ENCODE measurements at places on chromosomes 1 and 21.

- H3K4me3 ChIP-seq = no peak overlapping the region
- H3K27me3 ChIP-seq = no peaks in the 10 kb centered on the region
- peaks cover 13% of the 10 kb centered on the region for H3K36me3 ChIP-seq
- DNase-seq = no peak
Measured at GRCh38 chr1:196501760-196502428, 106.3 kb downstream of the KCNT2 start.

GRCh38 chr1:226711976-226712741 lies 26.9 kb downstream of the ITPKB start:
- H3K36me3 ChIP-seq = peaks cover 10% of the 10 kb centered on the region
- peaks cover 4% of the 10 kb centered on the region for H3K27me3 ChIP-seq
- no peak overlapping the region for H3K27ac ChIP-seq
- DNase-seq = no peak
- peaks cover 75% of the 10 kb centered on the region for H3K4me1 ChIP-seq
- H3K4me3 ChIP-seq = no peak overlapping the region

DNA sequence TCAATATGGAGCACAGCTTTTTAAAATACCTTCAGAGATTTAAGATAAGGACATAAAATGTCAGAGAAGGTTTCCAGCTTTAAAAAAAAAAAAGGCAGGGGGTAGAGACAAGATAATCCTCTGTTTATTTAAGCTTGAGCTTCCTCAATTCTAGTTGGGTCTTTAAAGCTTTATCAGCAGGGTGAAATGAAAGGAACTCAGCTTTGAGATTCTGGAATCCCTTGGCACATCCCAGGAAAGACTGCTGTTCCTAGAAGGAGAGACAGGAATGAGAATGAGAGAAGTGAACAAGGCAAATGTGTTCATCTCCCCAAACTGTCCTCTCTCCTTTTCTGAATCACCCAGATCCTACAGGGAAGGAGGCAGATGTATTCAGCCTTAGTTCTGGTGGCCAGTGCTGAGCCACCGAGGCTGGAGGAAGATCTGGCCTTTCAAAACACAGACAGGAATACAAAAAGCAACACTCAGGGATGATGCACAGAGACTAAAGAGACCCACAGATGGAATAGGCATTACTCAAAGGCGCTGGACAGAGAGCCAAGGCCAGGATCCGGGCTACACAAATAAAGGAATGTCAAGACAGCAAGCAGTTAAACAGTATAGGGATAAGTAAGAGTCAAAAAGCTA lies 385.8 kb upstream of the DUSP10 start:
- no peak overlapping the region for H3K4me3 ChIP-seq
- no peak for DNase-seq
- H3K36me3 ChIP-seq = no peaks in the 10 kb centered on the region
- no peak overlapping the region for H3K27ac ChIP-seq
- peaks cover 23% of the 10 kb centered on the region for H3K4me1 ChIP-seq

DNA sequence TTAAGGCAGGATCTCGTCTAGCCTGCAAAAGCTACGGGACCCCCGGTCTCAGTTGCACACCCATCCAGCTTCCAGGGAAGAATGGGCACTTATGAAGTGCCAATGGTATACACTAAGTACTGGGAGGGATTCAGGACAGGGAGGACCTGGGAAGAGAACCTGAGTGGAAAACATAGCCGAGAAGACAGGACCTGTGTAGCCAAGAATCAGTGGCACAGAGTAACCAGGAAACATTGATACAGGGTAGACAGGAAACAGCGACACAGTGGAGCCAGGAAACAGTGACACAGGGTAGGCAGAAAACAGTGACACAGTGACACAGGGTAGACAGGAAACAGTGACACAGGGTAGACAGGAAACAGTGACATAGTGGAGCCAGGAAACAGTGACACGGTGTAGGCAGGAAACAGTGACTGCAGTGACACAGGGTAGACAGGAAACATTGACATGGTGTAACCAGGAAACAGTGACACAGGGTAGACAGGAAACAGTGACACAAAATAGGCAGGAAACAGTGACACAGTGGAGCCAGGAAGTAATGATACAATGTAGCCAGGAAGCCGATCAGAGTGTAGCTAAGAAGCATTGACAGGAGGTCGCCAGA lies 138.0 kb upstream of the ARHGEF16 start:
- H3K4me1 ChIP-seq = peaks cover 70% of the 10 kb centered on the region
- no peak overlapping the region for H3K4me3 ChIP-seq
- H3K27ac ChIP-seq = no peak overlapping the region
- no peak for DNase-seq

GRCh38 chr1:2060072-2060471 lies 9.9 kb downstream of the PRKCZ start:
- H3K4me3 ChIP-seq = no peak overlapping the region
- no peak for DNase-seq
- H3K4me1 ChIP-seq = peaks cover 5% of the 10 kb centered on the region
- peaks cover 42% of the 10 kb centered on the region for H3K36me3 ChIP-seq

- peaks cover 2% of the 10 kb centered on the region for H3K27me3 ChIP-seq
- no peak overlapping the region for H3K27ac ChIP-seq
- no peaks in the 10 kb centered on the region for H3K4me1 ChIP-seq
- no peak for DNase-seq
- H3K36me3 ChIP-seq = no peaks in the 10 kb centered on the region
Measured at GRCh38 chr1:160580221-160580812, 1.0 kb upstream of the CD84 start.

DNA sequence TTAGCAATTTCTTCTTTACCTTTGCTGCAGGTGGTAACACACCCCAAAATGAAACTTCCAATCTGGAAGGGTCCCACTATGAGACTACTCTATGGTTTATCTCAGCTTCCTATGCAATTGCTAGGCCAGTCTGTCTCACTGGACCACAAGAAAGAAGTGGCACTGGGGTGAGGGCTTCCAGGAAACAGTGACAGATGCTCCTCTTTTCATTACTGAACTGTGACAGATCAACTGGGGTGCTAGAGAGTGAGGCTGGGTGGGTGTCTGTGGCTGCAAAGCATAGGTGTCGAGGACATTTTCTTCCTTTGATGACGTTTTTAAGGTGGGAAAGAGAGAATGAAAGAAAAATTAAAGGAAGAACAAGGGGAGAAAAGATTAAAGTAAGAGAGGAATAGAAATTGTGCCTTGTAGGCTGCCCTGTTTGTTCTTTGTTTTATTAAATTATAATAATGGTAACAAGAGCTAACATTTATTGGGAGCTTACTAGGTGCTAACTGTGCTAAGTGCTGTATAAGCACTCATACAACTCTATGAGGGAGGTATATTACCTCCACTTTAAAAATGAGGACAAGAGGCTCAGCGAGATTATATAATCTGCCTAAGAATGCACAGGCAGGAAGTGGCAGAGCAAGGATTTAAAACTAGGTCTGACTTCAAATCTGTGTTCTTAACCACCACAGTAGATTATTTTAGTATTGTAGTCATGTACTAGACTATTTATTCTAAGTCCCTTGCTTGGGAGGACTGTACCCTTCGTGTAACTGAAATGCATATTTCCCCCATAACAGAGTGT lies 27.8 kb upstream of the DMRTA2 start:
- no peaks in the 10 kb centered on the region for H3K4me1 ChIP-seq
- DNase-seq = no peak
- no peaks in the 10 kb centered on the region for H3K36me3 ChIP-seq
- H3K4me3 ChIP-seq = no peak overlapping the region
- no peak overlapping the region for H3K27ac ChIP-seq

DNA sequence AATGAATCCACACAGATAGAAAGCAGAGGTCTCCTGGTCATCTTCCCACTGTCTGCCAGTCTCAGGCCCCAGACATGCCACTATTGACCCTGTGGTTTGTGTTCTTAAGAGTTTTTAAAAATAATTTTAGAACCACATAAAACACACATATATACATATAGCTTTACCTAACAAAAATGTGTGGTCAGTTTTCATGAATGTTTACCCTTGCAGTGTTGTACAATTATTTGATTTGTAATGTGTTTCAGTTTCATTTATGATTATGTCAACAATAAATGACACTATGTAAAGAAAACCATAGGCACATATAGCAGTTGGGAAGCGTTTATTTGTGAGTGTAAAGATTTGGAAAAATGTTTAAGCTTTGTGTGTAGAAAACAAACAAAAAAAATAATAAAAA lies 17.1 kb downstream of the CHAF1B start:
- no peaks in the 10 kb centered on the region for H3K27me3 ChIP-seq
- no peak for DNase-seq
- no peaks in the 10 kb centered on the region for H3K4me1 ChIP-seq
- no peak overlapping the region for H3K4me3 ChIP-seq
- H3K36me3 ChIP-seq = peaks cover 61% of the 10 kb centered on the region
- no peak overlapping the region for H3K27ac ChIP-seq

DNA sequence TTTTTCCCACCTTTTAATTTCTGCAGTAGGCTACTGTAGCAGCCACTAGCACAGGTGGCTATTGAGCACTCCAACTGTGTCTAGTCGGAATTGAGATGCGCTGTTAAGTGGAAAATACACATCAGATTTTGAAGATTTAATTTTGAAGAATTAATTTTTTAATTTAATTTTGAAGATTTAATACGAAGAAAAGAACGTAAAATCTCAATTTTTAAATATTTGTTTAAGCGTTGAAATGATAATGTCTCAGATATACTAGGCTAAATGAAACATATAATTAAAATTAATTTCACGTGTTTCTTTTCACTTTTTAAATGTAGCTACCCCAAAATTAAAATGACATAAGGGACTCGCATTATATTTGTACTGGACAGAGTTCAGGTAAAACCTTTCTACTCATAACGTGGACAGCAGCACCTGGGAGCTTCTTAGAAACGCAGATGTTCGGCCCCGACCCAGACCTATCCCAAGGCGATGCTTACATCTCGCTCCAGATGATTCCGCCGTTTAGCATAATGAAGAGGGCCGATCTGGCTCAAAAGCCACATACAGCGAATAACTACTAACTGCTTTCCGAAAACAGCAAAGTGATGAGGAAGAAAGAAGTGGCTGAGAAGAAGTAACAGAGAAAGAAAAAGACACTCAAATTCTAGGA lies 717 bp downstream of the CRYZL1 start:
- peaks cover 25% of the 10 kb centered on the region for H3K4me1 ChIP-seq
- DNase-seq = no peak

- peaks cover 5% of the 10 kb centered on the region for H3K36me3 ChIP-seq
- H3K4me3 ChIP-seq = no peak overlapping the region
- peaks cover 57% of the 10 kb centered on the region for H3K4me1 ChIP-seq
- H3K27me3 ChIP-seq = peaks cover 46% of the 10 kb centered on the region
- H3K27ac ChIP-seq = peak overlapping the region; percentile 85
Measured at GRCh38 chr1:156815307-156815826, 1.3 kb downstream of the SH2D2A start.

DNA sequence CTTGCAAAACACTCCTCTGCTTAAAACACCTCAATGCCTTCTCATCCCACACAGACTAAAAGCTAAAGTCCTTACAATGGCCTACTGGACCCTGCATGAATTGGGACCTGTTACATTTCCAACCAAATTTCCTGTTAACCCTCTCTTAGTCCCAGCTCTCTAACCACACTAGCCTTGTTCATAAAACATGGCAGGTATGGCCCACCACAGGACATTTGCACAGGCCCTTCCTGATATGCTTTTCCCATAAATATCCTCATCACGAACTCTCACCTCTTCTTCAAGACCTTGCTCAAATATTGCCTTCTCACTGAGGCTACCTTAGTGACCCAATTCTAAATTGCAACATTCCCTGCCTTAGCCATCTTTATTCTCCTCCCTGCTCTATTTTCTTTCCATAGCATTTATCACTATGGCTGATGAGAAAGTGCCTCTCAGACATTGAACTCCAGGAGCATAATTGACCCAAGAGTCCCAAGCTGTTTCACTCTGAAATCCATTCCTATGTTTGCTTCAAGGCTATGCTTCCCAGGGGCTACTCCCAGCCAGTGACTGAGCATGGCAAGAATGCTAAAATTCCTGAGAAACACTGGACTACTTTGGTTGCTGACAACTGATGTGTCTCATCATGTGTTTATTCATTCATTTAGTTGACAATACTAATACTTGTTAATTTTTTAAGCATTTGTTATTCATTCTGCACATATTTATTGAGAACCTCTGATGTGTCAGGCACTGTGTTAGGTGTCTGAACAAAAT lies 2.7 kb upstream of the PALMD start:
- no peak for DNase-seq
- peaks cover 6% of the 10 kb centered on the region for H3K27me3 ChIP-seq
- H3K36me3 ChIP-seq = no peaks in the 10 kb centered on the region
- no peak overlapping the region for H3K27ac ChIP-seq
- peaks cover 21% of the 10 kb centered on the region for H3K4me1 ChIP-seq
- no peak overlapping the region for H3K4me3 ChIP-seq

DNA sequence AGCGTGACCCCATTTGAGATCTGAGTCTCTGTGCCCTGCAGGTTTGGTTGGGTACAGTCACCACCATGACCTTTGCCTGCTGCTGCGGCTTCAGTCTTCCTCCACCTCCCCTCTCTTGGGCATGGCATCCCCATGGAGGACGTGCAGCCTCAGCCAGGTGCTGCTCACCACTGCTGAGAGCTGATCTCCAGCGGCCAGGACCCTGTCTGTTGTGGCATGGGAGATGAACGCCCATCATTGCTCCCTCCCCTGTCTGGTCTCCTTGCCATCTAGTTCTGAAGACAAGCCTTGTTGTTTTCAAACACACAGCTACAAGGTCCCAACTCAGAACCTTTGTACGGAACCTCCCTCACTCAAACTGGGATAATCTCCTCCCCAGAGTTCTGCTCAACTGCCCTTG lies 19.2 kb upstream of the PKP1 start:
- peaks cover 33% of the 10 kb centered on the region for H3K4me1 ChIP-seq
- H3K27ac ChIP-seq = no peak overlapping the region
- H3K4me3 ChIP-seq = no peak overlapping the region
- DNase-seq = no peak
- H3K36me3 ChIP-seq = no peaks in the 10 kb centered on the region

- H3K36me3 ChIP-seq = peaks cover 5% of the 10 kb centered on the region
- H3K4me1 ChIP-seq = peaks cover 24% of the 10 kb centered on the region
- no peak overlapping the region for H3K27ac ChIP-seq
- H3K27me3 ChIP-seq = no peaks in the 10 kb centered on the region
- no peak for DNase-seq
Measured at GRCh38 chr21:36846631-36847030, 119.8 kb downstream of the HLCS start.

DNA sequence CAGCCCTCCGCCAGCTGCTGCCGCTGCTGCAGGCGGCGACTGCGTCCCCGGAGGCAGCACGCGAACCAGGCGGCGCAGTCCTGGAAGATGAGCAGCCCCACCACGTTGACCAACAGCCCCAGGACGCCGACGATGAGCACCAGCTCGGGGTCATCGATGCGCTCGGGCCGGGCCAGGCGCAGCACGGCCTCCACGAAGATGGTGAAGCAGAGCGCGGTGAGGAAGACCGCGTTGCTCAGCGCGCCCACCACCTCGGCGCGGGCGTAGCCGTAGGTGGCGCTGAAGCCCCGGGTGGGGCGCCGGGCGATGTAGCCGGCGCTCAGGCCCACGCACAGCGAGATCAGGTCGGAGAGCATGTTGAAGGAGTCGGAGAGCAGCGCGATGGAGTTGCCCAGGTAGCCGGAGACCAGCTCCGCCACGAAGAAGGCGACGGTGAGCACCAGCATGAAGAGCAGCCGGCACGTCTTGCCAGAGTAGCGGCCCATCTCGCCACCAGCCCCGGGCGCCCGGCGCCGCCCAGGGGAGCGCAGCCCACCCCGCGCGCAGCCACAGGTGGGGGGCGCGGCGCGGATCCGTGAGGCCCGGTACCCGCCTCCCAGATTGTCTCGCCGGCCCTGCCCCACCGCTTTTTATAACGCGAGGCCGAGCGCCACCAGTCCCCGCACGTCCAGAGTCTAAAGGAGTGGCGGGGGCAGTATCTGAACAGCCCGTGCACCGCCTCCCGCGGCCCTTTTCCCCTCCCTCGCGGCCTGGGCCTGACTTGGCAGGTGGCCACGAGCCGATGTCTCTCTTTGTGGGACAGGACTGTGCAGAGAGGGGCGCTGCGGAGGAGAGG lies at the start of gene SLC30A10:
Gene SLC30A10, minus strand, starts transcription at position 602 of the 835 bp plus-strand sequence. Its CDS starts 117 bp downstream, at position 485.
- H3K4me3 ChIP-seq = peak within 1 kb of the TSS; percentile 86
- DNase-seq = peak; percentile 67
- H3K4me1 ChIP-seq = peaks cover 12% of the 10 kb centered on the region

Data from nephron progenitor cell (in vitro differentiated cells).